ENCODE measurements at places on chromosomes 1 and 21.

- no peak for DNase-seq
These were observed 21.9 kb downstream of the EFCAB14 start for GRCh38 chr1:46697053-46697452.

DNA sequence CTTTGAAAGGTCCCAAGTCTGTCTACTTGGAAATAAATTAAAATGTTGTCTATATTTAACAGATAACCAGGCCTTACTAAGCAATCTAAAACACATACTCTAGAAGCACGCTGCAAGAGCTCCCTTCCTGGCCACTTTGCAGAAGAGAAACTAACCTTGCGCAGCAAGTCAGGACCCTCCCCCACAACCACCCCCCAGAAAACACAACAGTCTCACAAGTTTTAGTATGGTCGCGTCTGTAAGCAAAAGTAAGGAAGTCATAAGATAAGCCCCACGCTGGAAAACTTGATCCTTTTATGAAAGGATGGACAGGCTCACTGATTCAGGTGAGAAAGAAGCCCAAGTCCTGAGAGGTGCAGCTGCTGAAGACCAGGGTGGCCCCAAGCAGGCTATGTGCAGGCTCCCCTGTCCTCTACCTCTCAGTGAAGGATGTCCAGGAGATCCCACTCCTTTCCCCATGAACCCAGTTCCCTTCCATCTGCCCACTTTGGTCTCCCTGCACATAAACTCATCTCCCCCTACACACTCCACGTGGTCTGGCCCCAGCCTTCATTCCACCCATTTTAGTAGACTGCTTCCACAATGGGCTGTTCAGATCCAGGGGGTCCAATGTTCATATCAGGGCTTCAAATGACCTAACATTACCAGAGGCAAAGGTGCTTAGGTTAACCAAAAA lies 23.8 kb downstream of the HIVEP3 start:
- no peak for DNase-seq

- peak; percentile 96 for DNase-seq
These were observed 7.7 kb downstream of the VSIG8 start for GRCh38 chr1:159854693-159855192.

DNA sequence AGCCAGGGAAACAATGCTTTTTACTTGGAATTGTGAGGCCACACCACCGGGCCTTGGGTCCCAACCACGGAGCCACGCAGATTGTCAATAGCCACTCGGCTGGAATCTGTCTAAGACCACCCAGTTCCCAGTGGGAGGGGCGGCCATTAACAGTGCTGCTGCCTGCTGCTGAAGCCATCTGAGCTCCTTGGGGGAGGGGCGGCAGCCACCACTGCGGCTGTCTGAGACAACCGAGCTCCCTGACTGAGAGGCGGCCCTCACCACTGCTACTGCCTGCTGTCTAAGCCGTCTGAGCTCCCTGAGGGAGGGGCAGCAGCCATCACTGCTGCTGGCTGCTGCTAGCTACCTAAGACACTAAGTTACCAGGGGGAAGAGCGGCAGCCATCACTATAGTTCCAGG lies 64.3 kb downstream of the DMRTA2 start:
- DNase-seq, result no peak

- no peak for DNase-seq
These were observed 71.7 kb upstream of the ZBTB18 start for GRCh38 chr1:243979396-243979795.
